T-helper 2 cell (primary cell): ENCODE measurements at places on chromosomes 16 and 17.

GRCh38 chr17:76414334-76415295 is 30.2 kb downstream of the SPHK1 start:
- no peak for DNase-seq

DNA sequence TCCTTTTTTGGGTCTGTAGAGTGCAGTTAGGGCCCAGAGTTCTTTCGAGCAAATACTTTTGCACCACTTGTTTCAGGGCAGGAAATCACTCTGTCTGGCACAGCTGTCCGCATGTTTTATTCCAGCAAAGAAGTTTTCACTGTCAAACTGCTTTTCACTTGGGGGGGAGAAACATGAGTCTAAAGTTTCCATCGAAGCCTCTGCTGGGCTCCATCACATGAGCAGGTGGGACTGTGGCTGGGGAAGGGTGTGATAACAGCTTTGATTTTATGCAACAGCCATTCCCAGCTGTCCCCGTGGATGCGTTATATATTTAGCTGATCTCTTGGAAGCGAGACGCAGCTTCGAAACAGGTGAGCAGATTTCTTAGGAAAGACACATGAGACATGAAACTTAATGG is 288.6 kb downstream of the SNX29 start:
- no peak for DNase-seq

DNA sequence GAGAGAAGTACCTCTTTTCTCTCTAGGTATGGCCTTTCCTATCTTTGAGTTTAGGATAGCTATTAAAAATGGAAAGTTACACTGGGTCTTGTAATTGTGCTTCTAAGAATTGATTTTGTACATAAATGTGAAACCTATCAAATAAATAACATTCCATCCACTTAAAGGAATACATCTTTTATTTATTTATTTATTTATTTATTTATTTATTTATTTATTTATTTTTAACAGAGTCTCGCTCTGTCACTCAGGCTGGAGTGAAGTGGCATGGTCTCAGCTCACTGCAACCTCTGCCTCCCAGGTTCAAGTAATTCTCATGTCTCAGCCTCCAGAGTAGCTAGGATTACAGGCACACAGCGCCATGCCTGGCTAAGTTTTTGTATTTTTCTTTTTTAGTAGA is 1114.0 kb upstream of the EEF2KMT start:
- DNase-seq: no peak

DNA sequence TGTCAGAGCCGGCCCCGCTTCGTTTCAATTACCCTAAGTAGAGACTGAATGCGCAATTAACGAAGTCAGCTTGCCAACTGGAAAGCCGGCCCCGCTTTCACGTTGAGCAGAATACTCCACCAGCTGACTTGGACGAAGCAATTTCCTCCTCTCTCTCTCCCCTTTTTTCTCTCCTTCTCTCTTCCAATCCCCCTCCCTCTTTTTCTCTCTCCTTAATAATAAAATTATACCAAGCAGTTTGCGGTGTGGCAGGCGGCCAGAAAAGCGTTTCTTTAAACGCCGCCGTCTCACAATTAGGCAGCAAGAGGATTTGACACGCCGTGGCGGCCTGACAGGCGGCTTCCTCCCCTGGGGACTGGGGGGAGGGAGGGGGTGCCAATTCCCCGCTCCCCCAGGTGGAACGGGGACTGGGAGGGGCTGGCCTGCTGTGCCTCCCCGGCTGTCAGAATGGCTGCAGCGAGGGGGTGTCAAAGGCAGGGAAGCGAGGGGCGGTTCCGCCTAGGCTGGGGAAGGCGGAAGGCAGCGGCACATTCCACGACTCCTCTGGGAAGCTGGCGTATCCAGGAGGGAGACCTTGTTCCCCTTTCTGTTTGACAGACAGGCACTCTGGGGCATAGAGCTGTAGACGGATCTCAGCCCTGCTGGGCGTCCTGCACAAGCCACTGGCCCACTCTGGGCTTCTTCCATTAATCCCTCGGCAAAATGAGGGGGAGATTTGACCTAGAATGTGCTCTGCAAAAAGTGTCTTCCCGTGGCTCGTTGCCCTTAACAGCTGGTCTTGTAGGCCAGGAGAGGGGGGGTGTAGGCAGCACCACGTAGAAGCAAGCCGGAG is 52.7 kb downstream of the SREBF1 start:
- peak; percentile 16 for DNase-seq

GRCh38 chr17:40559954-40560591 is 5.2 kb downstream of the CCR7 start:
- peak; percentile 74 for DNase-seq

GRCh38 chr17:19727501-19728078 is 11.2 kb upstream of the SLC47A2 start:
- DNase-seq: no peak

GRCh38 chr16:23608194-23608593 is 12.1 kb upstream of the NDUFAB1 start:
- DNase-seq: no peak

DNA sequence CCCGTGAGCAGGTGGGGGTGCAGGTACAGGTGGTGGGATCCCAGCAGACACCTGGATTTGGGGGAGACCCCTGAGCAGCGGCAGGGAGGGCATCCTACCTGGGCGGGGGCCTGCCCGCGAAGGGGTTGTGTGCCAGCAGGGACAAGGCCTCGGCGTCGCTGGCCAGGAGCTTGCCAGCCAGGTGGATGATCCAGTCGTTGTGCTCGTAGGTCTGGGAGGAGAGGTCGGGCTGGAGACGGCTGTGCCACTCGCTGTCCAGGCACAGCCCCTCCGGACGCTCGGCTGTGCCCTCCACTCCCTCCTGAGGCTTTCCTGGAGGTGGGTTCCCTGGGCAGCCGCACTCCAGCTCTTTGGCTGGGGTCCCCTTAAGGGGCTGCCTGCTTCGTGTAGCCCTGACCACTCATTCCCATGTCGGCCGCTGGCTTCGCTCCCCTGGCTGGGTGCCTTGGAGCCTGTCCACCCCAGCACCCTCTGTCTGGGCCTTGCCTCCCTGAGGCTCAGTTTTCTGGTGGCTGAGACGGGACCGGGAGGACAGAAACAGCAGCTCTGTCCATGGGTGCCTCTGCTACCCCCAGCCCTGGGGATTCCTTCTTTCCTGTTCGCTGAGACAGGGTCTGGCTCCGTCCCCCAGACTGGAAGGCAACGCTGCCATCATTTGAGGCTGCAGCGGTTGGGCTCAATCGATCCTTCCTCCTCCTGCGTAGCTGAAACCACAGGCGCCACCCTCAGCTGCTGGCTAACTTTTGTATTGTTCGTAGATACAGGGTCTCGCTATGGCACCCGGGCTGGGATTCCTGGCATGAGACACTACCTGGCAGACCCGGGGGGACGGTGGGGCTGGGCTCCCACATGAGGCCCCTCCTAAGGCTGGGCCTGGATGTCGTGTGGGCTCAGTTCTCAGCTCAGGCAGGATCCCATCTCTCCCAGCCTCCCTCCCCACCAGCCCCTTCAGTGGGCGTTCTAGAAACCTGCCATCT is 68.6 kb upstream of the GNG13 start:
- no peak for DNase-seq

DNA sequence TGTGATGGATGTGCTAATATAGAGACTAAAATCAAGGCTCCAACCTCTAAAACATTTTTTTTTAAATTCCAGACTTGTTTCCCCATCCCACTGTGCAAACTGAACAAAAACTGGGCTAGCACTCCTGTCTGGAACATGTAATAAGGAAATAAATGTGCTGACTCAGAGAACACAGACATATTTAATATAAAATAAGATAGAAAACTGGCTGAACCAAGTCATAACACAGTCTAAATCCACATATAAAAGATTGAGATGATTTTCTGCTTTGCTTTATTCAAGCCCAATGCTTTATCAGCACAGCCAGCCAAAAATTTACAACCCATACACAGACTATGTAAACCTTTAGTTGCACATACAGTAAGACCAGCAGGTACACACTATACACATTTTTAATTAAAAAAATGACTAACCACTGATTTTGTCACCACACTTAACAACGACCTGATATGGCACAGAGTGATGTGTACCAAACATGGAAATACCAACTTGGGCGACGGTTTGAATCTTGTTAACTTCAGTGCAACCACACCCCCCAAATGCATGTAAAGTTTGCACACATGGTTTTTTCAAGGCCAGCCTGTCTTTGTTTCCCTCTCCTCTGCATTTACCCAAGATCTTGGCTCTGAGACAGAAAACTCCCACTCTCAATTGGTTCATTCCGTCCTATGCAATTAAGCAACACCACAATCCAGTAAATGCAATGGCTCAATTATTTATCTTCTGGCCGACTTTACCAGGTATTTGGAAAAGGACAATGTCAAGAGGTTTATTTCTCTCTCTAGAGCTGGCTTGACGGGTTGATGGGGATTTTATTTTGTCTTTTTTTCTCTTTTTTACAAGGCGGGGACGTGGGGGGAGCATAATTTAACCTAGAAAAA is 1.2 kb downstream of the STAT3 start:
- DNase-seq: no peak

DNA sequence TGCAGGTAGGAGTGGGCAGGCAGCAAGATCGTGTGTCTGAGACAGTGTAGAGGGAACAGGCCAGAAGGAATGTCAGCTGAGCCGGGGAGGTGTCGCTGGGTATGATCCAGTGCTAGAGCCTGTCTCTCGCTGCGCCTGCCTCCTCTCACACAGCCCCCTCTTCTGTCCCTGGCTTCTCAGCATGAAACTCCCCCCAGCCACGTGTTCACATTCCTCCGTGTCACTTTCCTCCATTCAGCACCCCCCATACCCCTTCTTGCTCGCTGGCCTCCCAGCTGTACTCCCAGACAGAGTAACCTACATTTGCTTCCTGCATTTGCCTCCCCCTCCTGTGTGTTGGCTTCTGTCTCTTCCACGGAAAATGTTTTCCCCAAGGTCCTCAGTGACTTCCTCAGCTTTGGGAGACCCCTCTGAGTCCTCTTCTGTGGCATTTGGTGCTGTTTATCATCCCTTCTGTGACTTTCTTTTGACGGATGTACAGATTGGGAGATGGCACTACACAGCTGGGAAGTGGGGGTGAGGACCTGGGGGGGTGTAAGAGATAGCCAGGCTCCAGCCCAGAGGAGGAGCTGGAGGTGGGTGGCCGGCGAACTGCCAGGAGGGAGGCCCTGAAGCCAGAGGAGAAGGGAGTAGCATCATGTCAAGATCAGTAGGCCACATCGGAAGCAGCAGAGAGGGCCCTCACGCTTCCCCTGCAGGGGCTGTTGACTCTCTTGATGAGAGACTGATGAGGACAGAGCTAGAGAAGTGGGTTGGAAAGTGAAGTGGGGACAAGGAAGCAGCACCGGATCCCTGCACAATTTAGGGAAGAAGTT is 19.2 kb downstream of the SGF29 start:
- no peak for DNase-seq

GRCh38 chr17:77729587-77729986 is 228.9 kb upstream of the TNRC6C start:
- no peak for DNase-seq

- no peak for DNase-seq
Observed at GRCh38 chr17:67671493-67671892, 46.2 kb upstream of the NOL11 start.

GRCh38 chr17:62827746-62828485 is 19.8 kb upstream of the MARCHF10 start:
- DNase-seq: no peak

GRCh38 chr16:680625-680945 is 375 bp downstream of the STUB1 start:
- no peak for DNase-seq

DNA sequence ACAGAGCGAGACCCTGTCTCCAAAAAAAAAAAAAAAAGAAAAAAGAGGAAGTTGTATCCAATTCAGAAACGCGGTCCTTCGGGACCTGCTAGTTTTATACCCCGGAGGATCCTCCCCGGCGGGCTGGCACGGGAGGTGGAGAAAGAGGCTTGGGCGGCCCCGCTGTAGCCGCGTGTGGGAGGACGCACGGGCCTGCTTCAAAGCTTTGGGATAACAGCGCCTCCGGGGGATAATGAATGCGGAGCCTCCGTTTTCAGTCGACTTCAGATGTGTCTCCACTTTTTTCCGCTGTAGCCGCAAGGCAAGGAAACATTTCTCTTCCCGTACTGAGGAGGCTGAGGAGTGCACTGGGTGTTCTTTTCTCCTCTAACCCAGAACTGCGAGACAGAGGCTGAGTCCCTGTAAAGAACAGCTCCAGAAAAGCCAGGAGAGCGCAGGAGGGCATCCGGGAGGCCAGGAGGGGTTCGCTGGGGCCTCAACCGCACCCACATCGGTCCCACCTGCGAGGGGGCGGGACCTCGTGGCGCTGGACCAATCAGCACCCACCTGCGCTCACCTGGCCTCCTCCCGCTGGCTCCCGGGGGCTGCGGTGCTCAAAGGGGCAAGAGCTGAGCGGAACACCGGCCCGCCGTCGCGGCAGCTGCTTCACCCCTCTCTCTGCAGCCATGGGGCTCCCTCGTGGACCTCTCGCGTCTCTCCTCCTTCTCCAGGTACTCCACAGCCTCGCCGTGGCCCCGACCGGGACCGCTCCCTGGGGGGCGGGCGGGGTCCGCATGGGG is at the start of gene CDH3:
Gene CDH3 (plus strand): TSS at position 596 of the 779 bp plus-strand sequence. CDS start 70 bp downstream, at position 666.
- no peak for DNase-seq

DNA sequence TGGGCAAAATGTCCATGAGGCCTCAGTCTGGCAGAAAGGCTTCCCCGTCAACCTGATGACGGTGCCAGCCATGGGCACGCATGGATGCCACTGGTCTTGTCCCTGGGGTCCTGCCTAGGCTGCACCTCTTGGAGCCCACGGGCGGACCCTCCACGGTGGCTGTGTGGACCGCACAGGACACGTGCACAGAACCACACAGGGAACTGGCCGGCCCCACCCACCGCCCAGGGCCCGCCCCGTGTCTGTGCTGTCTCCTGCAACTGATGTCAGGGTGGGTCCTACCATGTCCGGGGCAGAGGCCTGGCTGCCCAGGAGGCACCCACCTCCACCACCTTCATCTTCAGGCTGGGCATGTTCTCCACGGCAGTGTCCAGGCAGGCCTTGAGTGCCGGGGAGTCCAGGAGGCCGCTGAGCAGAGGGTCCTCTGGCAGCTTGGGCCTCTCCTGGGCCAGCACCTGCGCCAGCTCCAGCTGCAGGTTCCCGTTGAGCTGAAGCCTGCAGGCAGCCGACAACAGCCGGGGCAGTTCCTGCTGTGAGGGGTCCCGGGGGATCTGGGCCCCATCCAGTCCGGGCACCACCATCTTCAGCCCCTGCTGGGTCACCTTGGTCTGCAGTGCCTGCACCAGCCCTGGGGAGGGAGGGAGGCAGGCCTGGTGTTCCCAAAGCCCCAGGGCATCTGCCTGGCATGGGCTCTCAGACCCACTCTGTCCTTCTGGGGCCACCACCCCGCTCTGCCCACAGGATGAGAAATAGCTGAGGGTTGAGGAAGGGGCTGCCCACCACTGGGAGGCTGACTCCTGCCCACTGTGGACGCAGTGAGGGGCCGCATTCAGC is 11.9 kb downstream of the FASN start:
- DNase-seq: no peak

GRCh38 chr17:14204084-14204483 is 32.6 kb downstream of the CDRT15 start:
- DNase-seq: no peak

- no peak for DNase-seq
Observed at GRCh38 chr17:80910043-80910442, 81.6 kb upstream of the CHMP6 start.

DNA sequence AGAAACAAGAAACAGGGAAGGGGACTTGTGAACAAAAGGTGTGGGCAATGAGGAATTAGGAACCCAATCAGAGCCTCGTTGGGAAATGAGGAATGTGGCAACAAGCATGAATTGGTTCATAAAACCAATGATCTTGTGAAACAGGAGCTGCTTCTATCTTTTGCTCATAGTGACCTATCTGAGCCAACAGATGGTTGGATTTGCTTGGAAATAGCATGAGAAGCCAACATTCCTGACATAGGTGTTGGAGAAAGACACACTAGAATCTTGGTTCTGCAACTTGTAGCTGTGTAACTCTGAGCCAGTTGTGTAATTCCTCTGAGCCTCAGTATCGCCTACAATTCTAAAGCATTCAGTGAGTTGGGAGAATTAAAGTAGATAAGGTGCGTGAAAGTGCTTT is 251.9 kb upstream of the AXIN2 start:
- no peak for DNase-seq
